ENCODE measurements at places on chromosomes 12 and 14.

- no peak for DNase-seq
Measured at GRCh38 chr14:71687166-71687831, 244.9 kb upstream of the RGS6 start.

DNA sequence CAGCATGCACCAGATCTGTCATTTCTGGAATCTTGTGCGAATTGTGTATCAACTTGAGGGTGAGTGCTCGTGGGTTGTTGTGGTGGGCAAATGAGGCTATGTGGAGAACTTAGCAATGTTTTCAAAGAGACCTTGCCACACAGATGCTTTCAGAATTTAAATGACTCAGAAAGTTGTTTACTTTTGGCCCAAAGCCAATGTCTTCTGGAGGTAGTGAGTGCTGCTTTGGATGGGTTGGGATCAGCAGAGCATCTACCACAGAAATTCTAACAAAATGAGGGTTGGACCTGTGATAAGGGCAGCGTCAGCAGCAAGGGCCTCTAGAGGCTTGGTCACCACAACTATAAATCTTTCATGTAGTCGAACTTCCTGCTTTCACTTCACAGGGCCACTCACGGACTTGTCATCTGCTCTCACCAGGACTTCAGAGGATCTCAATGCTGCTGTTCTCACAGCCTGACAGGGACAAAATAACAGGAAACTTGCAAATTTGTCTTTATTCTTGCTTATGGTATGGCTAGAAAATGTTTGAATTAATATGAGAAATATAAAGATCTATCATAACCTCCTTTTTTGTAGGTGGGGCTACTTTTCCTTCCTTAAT lies 111.4 kb downstream of the DACT1 start:
- DNase-seq = no peak

- no peak for DNase-seq
Measured at GRCh38 chr14:74275241-74275841, 27.4 kb downstream of the ABCD4 start.

DNA sequence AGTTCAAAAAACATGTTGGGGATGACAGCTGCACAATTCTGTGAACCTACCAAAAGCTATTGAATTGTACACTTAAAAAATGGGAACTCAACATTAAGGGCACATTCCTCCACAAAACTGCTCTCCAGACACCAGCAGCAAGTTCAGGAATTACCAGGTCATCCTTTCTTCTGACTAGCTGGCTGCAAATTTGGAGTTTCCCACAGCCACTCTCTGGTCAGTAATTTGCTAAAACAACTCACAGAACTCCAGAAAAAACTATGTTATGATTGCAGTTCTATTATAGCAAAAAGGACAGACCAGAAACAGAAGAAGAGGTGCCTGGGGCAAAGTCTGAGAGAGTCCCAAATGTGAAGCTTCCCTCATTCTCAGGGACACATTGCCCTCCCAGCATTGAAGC lies 20.1 kb upstream of the PLEKHD1 start:
- no peak for DNase-seq

DNA sequence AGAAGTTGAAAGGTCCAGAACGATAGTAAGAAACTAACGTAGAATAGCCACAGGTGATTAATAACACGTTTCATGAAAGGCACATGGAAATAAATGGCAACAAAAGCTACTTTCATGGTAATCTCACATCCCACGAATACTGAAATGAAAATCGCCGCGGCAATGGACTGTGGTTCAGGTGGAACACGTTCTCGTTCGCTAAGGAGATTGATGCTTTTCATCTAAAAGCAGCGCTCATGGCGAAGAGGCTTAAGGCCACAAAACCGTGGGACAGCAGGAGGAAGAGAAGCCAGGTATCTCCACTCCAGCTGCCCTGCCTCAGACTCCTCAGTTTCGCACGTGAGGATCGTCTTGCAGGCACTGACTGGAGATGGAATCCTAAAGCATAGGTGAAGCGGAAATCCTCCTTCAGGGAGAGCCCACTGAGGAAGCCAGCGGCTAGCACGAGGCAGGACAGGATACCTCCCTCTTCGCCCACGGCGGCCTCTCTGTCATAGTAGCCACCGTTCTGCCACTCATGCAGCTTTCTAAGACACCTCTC lies 696 bp upstream of the GPHN start:
- DNase-seq = peak; percentile 5

DNA sequence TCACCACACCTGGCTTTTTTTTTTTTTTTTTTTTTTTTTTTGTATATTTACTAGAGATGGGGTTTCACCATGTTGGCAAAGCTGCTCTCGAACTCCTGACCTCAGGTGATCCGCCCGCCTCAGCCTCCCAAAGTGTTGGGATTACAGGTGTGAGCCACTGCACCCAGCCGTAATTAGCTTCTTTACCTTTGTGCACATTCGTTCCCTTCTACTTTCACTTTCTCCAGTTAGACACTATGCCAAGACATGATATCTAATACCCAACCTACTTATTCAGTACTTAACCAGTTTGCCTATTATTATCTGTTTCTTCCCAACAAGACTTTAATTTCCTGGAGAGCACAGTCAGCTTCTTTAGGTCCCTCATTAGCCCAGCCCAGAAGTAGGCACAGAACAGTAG lies 5.3 kb downstream of the STYK1 start:
- DNase-seq = no peak

DNA sequence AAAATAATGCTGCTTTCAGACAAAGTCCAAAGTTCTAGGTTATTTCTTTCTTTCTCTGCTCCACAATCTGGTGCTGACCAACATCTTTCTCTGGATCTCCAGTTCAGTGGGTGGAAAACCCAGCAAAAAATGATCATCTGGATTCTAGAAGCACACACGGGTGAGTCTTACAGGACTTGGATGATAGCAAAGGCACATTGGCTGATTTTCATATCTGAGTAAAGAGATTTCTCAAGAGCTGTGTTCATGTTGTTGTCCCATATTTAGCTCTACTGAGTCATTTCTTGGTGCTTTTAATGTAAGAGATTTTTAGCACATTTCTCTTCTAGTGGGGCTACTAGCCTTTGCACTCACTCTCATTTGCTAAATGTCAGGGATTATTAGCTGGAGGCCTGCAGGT lies 336.7 kb downstream of the GALC start:
- DNase-seq = no peak

GRCh38 chr14:65092349-65092748 lies 10.0 kb downstream of the MAX start:
- DNase-seq = no peak

GRCh38 chr14:77059276-77059915 lies 30.9 kb upstream of the IRF2BPL start:
- DNase-seq = no peak

DNA sequence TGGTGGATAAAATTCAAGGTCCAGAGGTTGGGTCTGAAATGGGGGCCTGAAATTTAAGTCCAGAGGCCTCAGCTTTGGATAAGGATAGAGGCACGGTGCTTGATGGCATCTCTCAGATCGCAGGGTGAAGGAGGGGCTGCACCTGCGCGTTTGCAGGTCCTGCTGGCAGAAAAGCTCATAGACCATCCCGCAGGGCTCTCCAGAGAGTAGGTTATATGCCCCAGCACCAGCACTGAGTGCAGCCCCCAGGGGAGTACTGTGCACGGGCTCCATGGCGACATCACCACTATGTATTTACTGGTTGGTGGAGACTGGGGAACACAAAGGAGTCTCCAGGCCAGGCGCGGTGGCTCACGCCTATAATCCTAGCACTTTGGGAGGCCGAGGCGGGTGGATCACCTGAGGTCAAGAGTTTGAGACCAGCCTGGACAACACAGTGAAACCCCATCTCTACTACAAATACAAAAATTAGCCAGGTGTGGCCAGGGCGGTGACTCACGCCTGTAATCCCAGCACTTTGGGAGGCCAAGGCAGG lies 4.3 kb upstream of the CD63 start:
- no peak for DNase-seq

DNA sequence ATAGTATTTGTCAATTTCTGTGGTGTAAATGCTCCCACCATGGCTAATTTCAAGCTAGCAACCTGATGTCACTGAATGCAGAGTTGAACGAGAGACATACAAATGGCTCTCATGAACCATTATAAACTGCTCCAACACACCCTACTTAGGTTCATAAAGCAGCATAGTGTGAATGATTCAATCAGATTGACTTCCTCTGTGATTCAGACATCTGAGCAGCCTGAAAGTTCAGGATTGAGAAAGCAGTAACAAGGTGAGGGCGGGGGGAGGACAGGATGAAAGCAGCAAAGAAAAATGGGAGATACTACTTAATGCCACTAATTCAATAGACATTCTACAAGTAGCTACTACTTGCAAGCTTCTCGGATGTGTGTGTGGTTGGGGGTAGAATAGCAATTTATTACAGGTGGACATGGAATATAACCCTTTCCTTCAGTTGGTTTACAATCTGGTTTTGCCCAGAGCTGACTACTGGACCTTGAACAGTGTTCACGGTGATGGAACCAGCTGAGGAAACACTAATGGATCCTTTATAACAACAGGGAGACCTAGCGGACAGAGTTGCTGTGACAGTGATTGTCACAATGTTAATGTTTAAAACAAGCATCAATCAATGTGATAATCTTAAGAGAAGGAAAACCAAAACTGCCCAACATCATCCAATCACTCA lies 52.5 kb upstream of the PELI2 start:
- no peak for DNase-seq

GRCh38 chr12:66900616-66901015 lies 221.7 kb upstream of the GRIP1 start:
- DNase-seq = no peak

- DNase-seq = no peak
Measured at GRCh38 chr12:182381-182892, 31.5 kb downstream of the SLC6A12 start.

DNA sequence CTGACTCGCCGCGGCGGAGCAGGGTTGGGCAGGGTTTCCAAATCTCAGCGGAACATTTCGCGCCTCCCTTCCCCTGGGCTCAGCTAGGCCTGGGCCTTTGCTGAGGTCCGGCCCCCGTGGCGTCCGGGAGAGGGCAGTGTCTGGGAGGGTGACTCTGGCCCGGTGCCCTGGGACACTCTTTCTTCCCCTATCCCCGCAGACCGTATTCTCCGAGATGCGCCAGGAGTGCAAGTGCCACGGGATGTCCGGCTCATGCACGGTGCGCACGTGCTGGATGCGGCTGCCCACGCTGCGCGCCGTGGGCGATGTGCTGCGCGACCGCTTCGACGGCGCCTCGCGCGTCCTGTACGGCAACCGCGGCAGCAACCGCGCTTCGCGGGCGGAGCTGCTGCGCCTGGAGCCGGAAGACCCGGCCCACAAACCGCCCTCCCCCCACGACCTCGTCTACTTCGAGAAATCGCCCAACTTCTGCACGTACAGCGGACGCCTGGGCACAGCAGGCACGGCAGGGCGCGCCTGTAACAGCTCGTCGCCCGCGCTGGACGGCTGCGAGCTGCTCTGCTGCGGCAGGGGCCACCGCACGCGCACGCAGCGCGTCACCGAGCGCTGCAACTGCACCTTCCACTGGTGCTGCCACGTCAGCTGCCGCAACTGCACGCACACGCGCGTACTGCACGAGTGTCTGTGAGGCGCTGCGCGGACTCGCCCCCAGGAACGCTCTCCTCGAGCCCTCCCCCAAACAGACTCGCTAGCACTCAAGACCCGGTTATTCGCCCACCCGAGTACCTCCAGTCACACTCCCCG lies 3.0 kb downstream of the WNT1 start:
- no peak for DNase-seq

- DNase-seq = no peak
Measured at GRCh38 chr14:101665478-101666078, 95.9 kb upstream of the PPP2R5C start.

DNA sequence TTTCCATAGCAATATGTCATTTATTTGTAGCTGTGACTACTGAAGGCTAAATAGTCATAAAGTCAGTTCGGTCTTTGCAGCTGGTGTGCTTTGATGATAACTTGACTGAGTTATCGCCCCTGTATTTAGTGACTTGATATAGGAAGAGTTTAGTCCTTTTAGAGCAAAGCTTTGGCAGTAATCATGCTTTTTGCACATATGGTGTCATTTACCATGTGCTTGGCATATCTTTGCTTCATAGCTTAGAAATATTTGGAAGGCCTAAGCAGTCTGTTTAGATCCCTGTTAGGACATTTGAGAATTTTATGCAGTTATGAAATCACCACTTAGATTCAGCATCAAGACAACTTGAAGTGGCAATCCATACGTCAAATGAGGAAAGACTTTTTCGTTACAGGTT lies 31.6 kb downstream of the POLR3B start:
- DNase-seq = no peak

DNA sequence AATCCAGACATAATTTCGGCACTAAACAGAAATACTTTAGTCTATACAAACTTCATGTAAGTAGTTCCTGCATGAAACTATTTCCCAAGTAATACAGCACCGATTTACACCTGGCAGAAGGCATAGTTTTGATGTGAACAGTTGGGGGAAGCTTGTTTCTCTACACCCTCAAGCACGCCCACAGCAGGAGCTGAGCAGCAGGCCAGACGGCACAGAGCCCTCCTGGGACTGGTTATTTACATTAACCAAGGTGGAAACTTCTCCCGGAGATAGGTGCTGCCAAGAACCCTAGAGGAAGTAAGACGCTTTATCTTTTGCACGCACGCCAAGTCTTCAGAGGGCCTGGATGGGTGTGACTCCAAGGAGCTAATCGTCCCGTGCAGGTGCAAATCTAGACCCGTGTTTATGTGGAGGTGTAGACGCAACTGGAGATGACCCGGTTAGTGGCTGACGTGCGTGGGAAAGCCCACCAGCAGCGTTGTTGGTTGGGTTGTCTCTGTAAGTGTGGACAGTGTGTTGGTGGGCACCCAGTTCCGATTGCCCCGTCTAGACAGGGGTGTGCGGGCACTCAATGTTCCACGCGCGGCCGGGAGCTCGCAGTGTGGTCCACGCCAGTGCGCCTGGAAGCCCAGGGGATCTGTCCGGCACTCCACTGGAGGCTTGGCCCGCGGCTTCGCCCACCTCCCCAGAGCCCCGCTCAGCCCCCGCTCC lies 767 bp upstream of the TCP11L2 start:
- peak; percentile 51 for DNase-seq

DNA sequence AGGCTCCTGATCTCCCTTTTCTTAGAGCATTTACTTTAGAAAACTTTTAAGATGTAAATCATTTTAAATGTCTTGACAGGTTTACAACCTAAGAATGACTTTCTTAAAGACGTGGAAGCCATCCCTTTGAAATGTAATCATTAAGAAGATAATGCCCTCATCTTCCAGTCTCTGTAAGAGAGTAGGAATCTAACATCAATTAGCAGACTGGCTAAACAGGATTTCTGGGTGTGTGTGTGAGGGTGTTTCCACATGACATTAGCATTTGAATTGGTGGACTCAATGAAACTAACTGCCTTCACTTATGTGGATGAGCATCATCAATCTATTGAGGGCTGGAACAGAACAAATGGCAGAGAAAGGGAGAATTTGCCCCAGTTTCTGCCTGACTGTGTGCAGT lies 329.5 kb downstream of the RPL10L start:
- no peak for DNase-seq

GRCh38 chr12:16606201-16606849 lies 363 bp upstream of the LMO3 start:
- DNase-seq = no peak

- DNase-seq = no peak
Measured at GRCh38 chr12:104490186-104490585, 33.4 kb downstream of the CHST11 start.

DNA sequence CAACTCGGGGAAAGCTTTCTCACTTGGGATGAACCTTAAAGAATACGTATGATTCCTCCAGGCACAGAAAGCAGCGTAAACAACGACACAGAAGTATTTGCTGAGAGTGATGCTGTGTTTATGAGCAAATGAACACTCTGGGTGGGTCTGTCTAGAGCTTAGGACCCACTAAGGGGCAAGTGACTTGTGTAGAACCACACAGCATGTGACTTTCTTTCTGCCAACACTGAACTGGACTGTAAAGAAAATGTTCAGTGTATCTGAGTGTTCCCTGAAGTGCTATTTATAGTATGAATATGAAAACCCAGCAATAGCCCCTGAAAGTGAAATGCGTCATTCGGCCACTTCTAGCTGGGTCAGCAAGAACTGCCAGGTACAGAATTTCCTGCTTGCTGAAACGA lies 78.5 kb downstream of the ST8SIA1 start:
- DNase-seq = no peak

Data from activated gamma-delta T cell treated with anti-CD3 and anti-CD28 coated beads, Interleukin-2, amount 50 U/mL, for 16 hours (primary cell).